ENCODE measurements at places on chromosomes 5 and 9.

DNA sequence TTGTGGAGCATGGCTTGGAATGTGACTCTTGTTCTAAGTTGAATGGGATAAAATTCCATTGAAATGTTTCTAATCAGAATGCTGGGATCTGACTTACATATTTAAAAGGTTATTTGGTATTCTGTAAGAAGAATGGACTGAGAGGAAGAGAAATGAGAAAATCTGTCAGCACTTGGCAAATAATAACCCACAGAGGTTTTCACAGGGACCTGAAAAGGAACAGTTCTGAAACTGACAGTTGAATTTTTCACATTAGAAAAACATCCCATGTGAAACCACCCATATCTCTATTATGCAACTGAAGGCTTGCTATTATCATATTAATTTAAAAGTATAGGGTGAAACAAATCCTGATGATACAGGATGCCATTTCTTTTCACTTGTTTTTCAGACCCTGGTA, 302.7 kb downstream of the EPB41L4A start:
- DNase-seq = no peak

GRCh38 chr5:62671479-62671878, 92.9 kb downstream of the LRRC70 start:
- DNase-seq = no peak

- DNase-seq = no peak
Measured at GRCh38 chr5:65822710-65823109, 100.7 kb downstream of the NLN start.

DNA sequence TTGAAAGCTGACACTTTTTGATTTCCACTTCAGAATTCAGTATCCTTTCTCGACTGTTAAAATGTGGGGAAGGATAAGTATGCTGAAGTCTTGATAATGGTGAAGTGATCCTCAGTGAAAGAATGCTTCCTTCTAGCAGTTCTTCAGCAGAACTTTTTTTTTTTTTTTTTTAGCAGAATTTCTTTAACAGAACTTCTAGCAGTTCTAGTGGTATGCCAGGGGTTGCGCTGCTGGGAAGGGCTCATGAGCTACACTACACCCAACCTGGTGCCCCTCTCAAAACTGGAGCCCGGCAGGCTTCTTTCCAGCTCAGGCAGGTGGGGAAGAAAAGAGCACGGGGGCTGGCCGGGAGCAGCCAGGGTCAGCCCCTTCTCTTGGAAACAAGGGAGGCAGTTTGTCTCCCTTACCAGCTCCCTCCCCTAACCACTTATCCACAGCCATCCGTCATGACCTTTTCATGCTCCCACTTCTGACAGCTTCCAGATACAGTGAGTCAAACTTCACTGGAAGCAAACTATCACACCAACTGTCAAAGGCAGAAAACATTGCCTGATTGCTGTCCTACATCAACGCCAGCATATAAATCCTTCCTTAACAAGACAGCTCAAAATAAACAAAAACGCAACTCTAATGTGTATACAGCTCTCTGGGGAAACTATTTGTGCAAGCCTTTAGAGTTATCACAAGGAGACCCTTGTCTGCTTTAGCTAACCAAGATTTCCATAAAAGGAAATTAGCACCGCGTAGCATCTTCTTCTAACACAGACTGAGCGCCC, 211.5 kb downstream of the GAPVD1 start:
- no peak for DNase-seq

DNA sequence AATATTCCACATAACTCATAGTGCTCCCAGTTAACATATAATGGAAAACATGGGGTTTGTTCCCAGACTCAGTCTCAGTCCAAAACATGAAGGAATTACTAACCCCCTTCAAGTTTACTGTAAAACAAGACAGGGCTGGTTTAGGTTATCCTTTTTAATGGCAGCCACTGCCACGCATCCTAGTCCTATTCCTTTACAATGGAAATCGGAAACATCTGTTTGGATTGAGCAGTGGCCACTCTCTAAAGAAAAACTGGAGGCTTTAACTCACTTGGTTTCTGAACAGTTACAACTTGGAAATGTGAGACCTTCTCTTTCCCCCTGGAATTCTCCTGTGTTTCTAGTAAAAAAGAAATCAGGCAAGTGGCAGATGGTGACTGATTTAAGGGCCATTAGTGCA, 609.9 kb upstream of the ACO1 start:
- no peak for DNase-seq

- no peak for DNase-seq
Measured at GRCh38 chr5:78157001-78157400, 137.5 kb downstream of the AP3B1 start.

GRCh38 chr9:114738581-114739316, 56.8 kb upstream of the TEX48 start:
- DNase-seq = peak; percentile 48

DNA sequence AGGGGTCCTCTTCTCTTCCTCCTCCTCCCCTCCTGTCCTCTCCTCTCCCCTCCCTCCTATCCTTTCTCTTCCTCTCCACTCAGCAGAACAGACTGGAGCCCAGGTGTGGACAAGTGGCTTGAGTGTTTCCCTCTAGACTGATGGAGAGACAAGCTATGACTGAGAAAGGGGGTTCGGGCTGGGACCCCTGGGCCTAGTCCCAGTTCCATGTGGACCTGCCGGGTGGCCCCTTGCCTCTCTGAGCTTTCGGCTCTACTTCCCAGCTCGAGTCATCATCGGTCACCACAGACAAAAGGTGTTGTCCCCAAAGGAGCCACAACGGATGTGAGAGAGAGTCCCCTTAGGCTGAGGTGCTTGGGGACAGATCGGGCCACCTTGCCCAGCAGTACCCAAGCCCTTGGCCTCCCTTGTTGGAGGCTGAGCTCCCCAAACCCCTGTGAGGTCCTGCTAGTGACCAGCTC, 3.4 kb upstream of the RXRA start:
- no peak for DNase-seq

DNA sequence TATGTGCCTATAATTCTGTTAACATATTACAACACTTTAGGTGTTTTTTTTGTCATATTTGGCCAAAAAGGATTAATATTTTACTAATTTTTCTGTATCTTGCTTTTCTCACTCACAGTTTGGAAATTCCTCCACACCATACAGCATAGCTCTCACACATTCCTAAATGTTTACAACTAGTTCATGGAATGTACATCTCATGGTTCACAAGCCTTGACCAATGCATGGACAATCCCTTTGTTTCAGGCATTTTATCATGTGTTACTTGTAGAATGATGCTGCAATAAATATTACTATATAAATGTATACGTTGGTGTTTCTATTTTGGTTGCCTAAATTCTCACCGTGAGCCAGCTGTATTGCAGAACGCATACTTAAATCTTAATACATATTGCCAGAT, 80.5 kb upstream of the SPATA31C2 start:
- no peak for DNase-seq

DNA sequence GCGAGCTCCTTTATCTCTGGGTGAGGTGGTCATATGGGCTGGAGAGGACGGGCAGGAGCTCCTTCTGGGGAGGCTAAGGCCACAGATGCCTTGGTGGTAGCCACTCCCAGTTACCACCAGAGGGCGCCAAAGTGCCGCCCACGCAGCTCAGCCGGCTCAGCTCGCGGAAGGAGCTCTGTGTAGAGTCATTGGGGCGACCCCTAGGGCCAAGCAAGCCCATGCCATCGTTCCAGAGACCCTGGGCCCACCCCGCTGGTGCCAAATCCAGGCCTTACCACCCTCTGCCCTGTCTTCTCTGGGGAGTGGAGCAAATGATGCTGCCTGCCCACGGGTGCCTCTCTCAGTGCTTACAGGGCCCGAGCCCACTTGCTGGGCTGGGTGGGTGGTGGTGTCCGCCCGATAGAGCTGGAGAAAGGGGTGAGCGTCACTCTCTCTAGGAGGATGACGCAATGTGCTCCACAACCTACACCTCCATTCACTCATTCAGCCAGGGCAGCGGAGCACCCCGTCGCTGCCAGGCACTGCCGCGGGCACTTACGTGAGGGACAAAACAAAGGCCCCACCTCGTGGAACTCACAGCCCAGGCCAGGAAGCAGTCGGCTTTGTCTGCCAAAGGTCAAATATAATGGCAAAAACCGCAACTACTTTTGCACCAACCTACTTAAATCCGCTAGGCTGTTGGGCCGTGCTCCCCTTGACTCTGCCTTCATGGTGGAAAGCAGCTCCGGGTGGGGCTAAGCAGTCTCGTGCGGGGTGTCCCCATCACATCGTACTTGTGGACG, 13.8 kb downstream of the TSPAN17 start:
- peak; percentile 62 for DNase-seq

All from right renal cortex interstitium (tissue), 3 donors.